ENCODE measurements at places on chromosomes 1 and 21.

- DNase-seq: no peak
Measured at GRCh38 chr1:15283526-15283925, 36.5 kb downstream of the FHAD1 start.

DNA sequence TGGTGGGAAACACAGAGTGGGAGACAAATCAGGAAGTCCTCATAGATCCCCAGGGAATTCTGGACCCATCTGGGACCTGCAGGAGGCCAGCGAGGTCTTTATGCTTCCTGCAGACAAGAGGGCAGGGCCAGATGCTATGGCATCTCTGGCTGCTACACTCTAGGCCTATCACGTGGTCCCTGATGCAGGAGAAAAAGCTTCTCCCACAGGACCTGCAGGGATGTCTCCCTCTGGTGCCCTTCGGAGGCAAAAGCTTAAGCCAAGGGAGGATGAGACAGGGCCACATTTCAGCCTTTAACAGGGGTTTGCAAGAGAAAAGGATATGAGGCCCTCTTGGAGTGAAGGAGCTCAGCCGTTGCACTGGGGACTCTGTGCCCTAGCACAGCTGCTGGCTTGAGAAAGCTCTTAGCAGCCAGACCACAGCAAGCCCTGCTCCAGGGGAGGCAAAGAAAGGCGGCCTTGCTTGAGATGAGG is 243.0 kb downstream of the C1orf94 start:
- DNase-seq: no peak

- no peak for DNase-seq
Measured at GRCh38 chr1:85279458-85280080, 3.1 kb upstream of the BCL10 start.

- no peak for DNase-seq
Measured at GRCh38 chr1:194225821-194226220, 1039.4 kb upstream of the B3GALT2 start.
